Eye (tissue), 1 donor: ENCODE measurements at places on chromosomes 3 and 15.

DNA sequence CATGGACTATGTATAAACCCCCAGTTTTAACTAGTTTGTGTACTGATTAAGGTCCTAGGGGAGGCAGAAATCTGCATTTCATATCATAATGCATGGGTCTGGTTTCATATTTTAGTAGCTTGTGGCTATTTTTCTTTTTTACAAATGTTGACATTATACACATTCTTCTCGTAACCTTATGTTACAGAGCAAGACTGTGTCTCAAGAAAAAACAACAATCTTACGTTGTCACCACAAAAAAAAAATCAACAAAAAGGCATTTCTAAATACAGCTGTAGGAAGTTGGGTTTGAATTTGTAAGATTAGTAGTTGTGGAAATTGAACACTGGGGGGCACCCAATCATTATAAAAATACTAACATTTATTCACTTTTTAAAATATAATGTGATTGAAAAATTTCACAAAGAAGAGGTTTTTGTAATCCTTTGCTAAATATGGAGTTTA lies 17.9 kb downstream of the SERP1 start:
- peak; percentile 28 for DNase-seq

DNA sequence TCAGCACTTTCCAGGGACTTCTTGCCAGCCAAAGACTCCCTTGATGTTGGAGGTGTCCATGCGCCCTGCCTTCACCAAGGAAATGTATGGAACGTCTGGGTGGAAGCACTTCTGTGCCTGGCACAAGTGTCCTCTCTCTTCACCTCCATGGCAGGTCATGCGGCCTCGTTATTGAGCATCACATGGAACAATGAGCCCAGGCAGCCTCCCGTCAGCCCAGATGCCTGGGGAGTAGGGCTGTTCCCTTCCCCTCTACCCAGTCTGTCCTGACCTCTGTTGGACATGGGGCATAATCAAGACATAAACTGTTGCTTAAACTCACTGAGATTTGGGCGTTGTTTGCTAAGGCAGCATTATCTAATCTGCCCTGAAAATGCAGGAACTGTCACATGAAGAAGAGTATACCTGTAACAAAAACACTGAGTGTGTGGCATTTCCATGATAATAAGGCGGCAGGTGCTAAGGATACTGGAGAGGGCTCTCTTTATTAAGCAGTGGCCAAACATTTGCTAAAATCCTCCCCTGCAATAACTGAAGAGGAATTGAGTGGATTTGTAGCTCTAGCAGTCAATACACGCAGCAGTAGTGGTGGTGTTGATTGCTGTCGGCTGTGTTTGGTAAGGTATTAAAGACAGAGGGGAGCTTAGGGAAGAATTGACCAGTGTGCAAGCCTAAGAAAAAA lies 338.2 kb upstream of the ATP10A start:
- DNase-seq, result no peak

GRCh38 chr3:120033596-120033995 lies 60.7 kb downstream of the GSK3B start:
- DNase-seq, result no peak

GRCh38 chr3:12242772-12243171 lies 46.1 kb upstream of the PPARG start:
- DNase-seq, result no peak

DNA sequence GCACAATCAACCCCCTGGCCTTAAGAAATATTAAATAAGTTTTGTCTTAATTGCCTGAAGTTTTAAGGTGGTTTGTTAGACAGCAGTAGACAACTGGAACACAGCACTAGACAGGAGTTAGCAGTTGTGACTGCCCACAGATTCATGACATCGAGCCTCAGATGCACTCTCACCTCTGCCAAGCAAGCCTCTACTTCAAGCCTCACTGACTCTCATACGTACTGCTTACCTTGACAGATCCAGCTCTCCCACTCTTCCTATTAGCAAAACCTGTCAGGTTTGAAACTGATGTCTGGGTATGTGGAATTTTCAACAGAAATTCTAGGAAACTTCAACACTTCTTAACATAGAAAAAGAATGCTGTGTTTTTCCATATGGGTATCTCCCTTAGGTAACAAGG lies 382.9 kb upstream of the DPH6 start:
- DNase-seq, result no peak

DNA sequence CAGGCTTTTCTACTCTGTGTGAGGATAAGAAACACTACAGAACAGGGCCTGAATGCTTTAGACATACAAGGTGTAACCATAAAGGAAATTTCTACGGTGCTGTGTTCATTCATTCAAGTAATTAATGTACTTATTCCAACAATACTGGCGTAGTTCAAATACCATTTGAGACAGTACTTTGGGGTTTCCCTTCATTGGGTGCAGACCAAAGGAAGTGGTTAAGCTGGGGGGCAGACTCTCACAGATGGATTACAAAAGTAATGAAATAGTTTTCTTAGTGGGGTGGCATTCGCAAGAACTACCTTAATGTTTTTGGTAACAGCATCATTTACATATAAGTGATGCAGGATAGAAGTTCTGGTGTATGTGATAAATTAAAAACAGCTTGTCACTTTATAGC lies 65.9 kb downstream of the BTD start:
- DNase-seq, result no peak

- no peak for DNase-seq
These were observed 32.4 kb downstream of the DZIP1L start for GRCh38 chr3:138082992-138083386.

DNA sequence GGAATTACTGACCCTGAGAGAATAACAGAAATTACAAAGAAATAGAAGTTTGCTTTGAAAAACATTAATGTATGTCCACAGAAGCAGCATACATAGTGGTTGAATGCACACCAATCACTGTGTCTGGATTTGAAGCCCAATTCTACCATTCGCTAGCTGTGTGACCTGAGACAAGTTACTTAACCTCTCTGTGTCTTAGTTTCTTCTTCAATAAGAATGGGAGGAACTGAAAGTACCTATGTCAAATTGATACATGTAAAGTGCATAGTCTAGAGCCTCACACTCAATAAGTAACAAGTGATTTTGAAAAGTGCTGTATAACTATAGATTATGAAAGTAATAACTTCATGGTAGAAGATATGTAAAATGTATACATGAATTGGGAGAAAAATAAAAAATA lies 457.8 kb downstream of the FOXP1 start:
- DNase-seq, result no peak

GRCh38 chr3:14452740-14453710 lies 50.6 kb downstream of the SLC6A6 start:
- DNase-seq, result peak; percentile 95

DNA sequence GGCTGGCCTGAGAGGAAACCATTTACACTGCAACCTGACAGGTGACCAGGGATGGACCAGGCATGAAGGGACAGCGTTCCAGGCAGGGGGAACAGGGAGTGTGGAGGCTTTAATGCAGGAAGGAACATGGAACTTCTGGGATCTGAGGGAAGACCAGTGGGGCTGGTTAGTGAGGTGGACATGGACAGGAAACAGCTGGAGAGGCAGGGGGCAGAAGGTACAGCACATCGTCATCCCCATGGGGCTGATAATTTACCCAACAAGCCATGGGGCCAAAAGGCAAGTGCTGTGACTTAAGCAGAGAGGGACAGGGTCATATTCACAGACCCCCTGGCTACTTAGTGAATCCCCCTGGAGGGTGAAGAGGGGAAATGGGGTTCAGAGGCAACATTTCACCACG lies 77.0 kb upstream of the LARS2 start:
- no peak for DNase-seq

- no peak for DNase-seq
These were observed 117.8 kb upstream of the MNS1 start for GRCh38 chr15:56582785-56583184.

GRCh38 chr3:16480861-16481545 lies 32.5 kb downstream of the RFTN1 start:
- peak; percentile 18 for DNase-seq

DNA sequence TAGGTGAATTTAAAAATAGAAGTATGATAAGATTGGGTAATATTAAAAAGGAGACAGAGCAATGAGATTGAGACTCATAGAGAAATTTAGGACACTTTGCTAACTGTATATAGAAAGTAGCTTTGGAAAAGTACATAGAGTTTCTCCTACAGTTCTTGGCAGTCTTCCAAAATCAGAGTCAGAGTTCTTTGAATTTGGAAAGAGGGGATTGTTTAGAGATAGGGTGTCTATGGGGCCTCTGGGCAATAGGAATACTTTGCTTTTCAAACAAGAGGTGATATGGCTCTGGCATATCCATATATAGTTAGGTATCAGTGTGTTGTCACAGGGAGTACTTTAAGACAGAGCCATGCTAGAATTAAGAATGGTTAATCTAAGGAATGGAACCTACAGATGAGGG lies 477.1 kb upstream of the KCNMB2 start:
- DNase-seq, result peak; percentile 52

GRCh38 chr3:149152420-149152819 lies 23.0 kb downstream of the HPS3 start:
- no peak for DNase-seq

GRCh38 chr3:185009650-185010049 lies 143.2 kb downstream of the C3orf70 start:
- no peak for DNase-seq

DNA sequence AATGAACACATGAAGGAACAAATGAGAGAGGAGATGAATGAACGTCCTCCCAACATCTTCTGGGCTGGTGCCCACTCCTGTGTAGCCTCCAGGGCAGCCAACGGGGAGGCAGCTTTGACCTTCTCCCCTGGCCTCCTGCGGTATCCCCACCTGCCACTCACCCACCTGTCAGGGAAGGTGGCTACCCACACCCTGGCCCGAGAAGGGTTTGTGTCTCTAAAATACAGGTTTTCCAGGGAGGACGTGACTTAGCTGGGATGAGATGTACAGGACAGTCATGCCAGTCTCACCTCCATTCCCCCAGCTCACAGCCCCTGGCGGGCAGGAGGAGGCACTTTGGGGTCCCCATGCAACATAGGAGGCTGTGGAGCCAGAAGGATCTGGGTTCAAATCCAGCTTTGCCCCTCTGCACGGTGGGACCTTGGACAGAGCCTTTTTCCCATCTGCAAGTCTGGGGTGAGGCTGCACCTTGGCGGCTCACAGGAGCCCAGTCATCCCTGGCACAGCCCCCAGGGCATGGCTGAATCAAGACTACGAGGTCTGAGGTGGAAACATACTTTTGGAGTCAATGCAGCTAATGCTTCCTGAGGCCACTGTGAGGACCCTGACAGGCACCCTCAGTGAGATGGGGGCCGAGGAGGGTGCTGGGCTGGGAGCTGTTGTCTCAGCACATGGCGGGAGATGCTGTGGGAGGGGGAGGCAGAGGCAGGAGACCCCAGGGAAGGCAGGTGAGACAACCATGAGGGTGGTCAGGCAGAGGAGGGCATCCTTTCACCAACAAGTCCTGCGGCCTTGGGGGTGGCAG lies 11.1 kb upstream of the PLXND1 start:
- DNase-seq, result no peak

DNA sequence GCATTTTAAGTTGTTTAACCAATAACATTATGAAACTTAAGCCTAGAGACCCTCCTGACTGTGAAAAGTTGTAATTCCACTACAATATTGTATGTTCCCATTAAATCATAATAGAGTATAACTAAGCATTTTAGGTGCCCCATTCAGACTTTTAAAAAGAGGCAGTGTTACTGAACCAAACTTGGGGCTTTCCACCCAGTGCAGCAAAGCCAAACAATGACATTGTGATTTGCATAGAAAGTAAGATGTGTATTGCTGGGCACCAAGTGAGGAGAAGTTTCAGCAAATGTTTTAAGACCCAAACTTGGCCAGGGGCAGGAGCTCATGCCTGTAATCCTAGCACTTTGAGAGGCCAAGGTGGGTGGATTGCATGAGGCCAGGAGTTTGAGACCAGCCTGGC lies 706.2 kb downstream of the GRM7 start:
- no peak for DNase-seq

GRCh38 chr3:166582236-166582635 lies 745.0 kb upstream of the BCHE start:
- no peak for DNase-seq

DNA sequence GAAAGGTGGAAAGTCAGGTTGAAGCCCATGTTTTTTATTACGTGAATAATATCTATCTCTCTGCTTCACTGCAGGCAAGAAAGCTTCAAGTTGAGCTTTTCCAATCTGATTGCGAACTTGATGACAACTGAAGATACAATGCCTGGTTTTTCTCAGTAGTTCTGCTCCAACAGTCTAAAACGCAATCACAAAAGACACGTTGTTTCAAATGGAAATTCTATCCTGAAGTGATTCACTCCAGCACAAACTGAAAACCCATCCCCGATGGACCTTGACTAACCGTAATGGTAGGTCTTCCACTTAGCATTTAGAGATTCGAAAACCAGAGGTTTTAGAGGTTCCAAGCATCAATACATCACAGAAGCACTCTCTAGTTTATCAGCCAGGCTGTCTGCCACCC lies 10.6 kb downstream of the B4GALT4 start:
- DNase-seq, result no peak

DNA sequence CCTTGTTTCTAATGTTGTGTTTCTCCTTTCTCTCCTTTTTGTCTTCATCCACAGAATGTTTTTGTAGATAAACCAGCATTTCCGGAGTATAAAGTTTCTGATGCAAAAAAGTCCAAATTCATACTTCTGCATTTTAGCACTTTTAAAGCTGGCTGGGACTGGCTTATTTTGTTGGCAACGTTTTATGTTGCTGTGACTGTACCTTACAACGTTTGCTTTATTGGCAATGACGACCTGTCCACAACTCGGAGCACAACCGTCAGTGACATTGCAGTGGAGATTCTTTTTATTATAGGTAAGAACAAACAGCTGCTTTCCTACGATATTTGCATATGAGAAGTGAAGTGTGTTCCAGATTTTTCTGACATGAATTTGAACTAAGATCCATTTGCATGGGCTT lies 199.4 kb downstream of the KCNH8 start:
- no peak for DNase-seq

GRCh38 chr3:186035277-186035676 lies 73.6 kb downstream of the ETV5 start:
- DNase-seq, result no peak

DNA sequence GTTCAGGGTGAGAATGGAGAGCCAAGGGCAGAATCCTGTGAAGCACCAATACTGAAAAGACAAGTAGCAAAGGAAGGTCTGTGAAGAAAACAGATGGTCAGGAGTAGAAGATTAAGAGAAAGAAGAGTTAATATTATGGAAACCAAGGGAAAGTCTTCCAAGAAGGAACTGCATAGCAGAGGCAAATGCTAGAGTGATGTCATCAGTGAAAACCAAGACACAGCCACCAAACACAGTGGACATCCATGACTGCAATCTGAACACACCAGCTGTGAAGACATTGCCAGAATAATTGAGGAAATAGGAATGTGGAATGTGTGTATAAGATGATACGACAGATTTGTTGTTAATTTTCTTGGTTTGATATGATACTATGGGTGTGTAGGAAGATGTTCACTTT lies 26.8 kb upstream of the ZBTB38 start:
- no peak for DNase-seq

GRCh38 chr3:152156880-152157279 lies 111.8 kb upstream of the MBNL1 start:
- DNase-seq, result no peak
